ENCODE measurements at places on chromosomes 3 and 15. TPM values are rescaled to one million over a fixed set of nuclear protein-coding genes. Genes with fewer than 3 reads are reported as not detected.

- H3K27ac ChIP-seq, result no peak overlapping the region
- H3K4me3 ChIP-seq, result no peak overlapping the region
- H3K36me3 ChIP-seq, result peaks cover 56% of the 10 kb centered on the region
- H3K27me3 ChIP-seq, result no peaks in the 10 kb centered on the region
- DNase-seq, result no peak
Measured at GRCh38 chr3:45516829-45517228, 77.7 kb upstream of the LIMD1 start.

GRK7 gene
- not detected for total RNA-seq

DNA sequence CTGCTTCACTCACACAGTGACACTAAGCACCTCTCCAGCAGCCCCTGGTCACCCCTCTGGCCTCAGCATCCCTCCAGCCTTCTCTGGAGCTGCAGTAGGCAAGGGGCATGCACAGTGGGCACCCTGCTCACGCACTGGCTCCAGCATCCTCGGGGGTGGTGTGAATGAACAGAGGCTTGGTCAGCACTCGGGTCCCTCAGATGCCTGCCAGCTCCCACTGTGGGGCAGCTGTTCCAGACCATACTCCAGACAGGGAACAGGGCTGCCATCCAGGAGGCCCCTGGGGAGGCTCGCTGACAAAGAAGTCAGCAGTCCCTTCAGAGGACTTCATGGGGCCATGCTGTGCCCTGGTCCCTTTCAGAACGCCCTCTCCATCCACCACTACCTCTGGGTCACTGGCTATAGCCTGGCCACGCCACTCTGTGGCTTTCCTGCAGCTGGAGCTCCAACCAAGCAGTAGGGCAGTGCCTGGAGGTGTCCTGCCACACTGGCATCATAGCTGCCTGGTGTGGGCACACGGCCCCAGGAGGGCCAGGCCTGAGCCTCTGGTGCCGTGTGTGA is 26.3 kb downstream of the ALS2CL start:
- no peak overlapping the region for H3K27ac ChIP-seq
- peak; percentile 7 for DNase-seq
- no peaks in the 10 kb centered on the region for H3K36me3 ChIP-seq
- peaks cover 19% of the 10 kb centered on the region for H3K4me1 ChIP-seq
- no peaks in the 10 kb centered on the region for H3K27me3 ChIP-seq

DNA sequence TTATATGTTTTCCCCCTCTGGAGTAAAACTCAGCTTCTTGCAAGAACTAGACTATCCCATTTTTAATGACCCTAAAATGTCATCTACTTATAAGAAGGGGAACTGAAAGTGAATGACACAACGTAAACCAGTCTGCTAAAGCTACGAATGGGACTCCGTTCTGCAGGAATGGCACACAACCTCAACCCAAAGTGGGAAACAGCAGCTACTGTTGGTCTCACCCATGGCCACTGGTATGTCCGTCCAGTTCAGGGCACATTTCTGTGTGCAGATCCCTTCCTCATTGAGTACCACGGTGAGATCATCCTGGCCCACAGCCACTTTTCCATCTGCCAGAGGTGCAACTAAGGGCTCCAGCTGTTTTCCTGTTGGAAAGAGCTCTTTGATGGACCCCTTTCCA is 23.8 kb downstream of the VPS39 start:
- H3K4me3 ChIP-seq, result no peak overlapping the region
- DNase-seq, result no peak
- H3K36me3 ChIP-seq, result peaks cover 61% of the 10 kb centered on the region
- H3K4me1 ChIP-seq, result no peaks in the 10 kb centered on the region

GRCh38 chr15:78616506-78616905 is 4.3 kb downstream of the CHRNA3 start:
- H3K4me1 ChIP-seq, result peaks cover 19% of the 10 kb centered on the region
- H3K27ac ChIP-seq, result no peak overlapping the region
- no peak overlapping the region for H3K4me3 ChIP-seq
- no peak for DNase-seq

GRCh38 chr3:6726811-6727210 is 134.1 kb upstream of the GRM7 start:
- DNase-seq, result no peak
- H3K27ac ChIP-seq, result no peak overlapping the region
- H3K36me3 ChIP-seq, result peaks cover 31% of the 10 kb centered on the region
- H3K27me3 ChIP-seq, result no peaks in the 10 kb centered on the region

DNA sequence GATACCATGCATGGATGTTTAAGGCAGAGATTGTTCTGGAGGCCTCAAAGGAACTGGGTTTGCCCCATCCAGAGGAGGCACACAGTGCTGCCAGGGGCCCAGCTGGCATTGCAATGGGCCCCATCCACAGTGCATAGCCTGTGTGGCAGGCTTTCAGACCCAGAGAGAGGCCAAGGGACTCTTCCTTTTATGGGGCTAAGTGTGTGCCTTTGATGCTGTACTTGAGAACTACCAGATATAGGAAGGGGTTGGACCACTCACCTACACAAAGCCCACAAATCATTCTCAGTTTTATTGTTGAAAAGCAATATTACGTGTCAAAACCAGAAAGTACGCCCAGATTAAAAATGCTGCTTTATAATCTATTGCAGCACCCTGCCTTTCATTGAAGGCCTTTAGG is 134.9 kb downstream of the EPHB1 start:
- H3K27ac ChIP-seq, result no peak overlapping the region
- peaks cover 8% of the 10 kb centered on the region for H3K36me3 ChIP-seq
- H3K4me1 ChIP-seq, result peaks cover 26% of the 10 kb centered on the region
- H3K27me3 ChIP-seq, result peaks cover 92% of the 10 kb centered on the region
- DNase-seq, result no peak

GOLGA6A gene
- total RNA-seq, result 6.0 TPM

MST1 gene
- 17.2 TPM for total RNA-seq

GRCh38 chr3:119170821-119171220 is 2.6 kb upstream of the UPK1B start:
- no peak overlapping the region for H3K4me3 ChIP-seq
- no peak for DNase-seq
- peaks cover 3% of the 10 kb centered on the region for H3K36me3 ChIP-seq
- H3K4me1 ChIP-seq, result peaks cover 9% of the 10 kb centered on the region
- H3K27me3 ChIP-seq, result peaks cover 7% of the 10 kb centered on the region
- H3K27ac ChIP-seq, result no peak overlapping the region

DNA sequence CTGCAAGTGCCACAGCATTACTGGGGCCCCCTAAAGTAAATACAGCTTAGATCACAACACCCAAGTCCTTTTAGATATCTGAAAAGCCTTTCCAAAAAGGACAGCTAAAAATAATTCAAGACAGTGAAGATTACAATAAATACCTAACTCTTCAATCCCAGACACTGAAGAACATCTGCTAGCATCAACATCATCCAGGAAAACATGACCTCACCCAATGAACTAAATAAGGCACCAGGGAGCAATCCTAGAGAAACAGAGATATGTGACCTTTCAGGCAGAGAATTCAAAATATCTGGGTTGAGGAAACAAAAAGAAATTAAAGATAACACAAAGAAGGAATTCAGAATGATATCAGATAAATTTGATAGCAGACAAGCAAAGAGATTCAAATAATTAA is 71.7 kb upstream of the TTC14 start:
- H3K4me3 ChIP-seq, result no peak overlapping the region
- no peak for DNase-seq
- no peaks in the 10 kb centered on the region for H3K4me1 ChIP-seq
- 0 out of 2 replicates have a peak, but pooled peaks cover 2% of the 10 kb centered on the region for H3K36me3 ChIP-seq

DNA sequence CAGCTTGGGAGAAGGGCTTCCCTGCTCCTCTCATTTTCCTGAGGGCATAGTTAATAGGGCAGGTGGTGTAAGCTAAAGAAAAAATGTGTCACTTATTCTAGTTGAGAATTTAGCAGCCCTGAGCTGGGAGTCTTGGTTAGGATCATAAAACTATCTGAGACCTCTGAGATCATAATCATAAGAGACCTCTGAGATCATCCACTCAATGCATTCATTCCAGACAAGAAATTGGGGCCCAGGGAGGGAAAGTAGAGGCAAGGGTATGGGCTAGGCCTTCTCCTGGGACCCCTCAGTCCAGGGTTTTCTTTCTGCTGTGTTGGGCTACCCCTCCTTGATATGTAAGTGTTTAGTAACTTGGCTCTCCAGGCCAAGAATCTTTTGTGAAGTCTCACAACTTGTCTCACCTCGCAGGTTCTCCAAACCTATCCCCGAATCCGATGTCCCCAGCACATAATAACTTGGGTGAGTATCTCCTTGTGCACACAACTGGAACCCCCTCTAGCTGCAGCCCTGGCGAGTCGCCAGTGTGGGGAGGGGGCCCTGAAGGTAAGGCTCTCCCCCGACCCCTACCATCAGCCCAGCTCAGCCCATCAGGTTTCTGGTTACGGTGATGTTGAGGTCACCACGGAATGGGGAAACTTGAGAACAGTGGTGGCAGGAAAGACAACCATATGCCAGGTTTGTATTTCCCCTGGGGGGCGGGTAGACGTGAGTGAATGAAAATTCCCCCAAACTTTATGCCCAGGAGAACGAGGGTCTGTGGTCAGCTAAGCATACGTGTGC is 84.1 kb downstream of the AAGAB start:
- peak overlapping the region; percentile 20 for H3K27ac ChIP-seq
- H3K27me3 ChIP-seq, result no peaks in the 10 kb centered on the region
- DNase-seq, result no peak
- H3K36me3 ChIP-seq, result peaks cover 22% of the 10 kb centered on the region
- H3K4me3 ChIP-seq, result no peak overlapping the region
